ENCODE measurements at places on chromosomes 2 and 18.

DNA sequence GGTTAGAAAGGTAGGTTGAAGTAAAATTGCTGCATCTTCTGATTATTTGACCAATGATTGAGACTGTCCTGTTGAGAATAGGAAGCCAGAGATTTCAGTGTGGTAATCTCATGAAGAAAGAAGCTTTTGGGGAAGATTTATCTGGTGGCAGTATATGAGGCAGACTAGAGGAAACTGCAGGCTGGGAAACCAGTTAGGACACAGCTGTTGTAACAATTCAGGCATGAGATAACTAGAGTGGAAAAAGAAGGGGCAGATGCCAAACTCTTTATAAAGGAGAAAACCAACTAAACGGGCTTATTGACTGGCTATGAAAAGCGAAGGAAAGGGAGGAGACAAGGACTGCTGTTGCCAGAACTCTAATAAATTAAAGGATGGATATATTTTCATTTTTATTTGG is 155.6 kb downstream of the TTC27 start:
- ATAC-seq, result no peak

- ATAC-seq, result no peak
Measured at GRCh38 chr2:121836611-121837010, 81.2 kb downstream of the TSN start.

DNA sequence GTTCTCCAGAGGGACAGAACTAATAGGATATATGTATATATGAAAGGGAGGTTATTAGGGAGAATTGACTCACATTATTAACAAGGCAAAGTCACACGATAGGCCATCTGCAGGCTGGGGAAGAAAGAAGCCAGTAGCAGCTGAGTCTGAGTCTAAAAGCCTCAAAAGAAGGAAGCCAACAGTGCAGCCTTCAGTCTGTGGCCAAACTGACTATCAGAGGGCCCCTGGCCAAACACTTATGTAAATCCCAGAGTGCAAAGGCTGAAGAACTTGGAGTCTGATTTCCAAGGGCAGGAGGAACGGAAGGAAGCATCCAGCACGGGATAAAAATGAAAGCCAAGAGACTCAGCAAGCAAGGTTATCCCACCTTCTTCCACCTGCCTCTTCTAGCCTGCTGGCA is 108.0 kb upstream of the LDLRAD4 start:
- no peak for ATAC-seq

DNA sequence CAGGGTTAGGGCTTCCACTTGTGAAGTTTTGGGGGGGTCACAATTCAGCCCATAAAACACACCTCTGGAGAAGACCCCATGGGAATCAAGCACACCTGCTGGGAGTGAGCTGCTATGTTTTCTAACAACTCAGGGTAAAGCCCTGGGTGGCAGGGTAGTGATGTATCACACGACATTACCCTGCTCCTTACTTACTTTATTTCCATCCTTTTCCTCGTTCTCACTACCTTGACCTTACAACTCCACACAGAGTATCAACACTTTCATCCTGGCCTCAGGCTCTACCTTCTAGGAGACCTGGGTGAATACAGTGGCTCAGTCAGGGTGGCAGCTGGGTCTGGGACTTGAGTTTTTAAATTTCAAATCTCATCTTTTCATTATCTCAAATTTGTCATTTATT is 290.3 kb downstream of the CYRIA start:
- no peak for ATAC-seq

DNA sequence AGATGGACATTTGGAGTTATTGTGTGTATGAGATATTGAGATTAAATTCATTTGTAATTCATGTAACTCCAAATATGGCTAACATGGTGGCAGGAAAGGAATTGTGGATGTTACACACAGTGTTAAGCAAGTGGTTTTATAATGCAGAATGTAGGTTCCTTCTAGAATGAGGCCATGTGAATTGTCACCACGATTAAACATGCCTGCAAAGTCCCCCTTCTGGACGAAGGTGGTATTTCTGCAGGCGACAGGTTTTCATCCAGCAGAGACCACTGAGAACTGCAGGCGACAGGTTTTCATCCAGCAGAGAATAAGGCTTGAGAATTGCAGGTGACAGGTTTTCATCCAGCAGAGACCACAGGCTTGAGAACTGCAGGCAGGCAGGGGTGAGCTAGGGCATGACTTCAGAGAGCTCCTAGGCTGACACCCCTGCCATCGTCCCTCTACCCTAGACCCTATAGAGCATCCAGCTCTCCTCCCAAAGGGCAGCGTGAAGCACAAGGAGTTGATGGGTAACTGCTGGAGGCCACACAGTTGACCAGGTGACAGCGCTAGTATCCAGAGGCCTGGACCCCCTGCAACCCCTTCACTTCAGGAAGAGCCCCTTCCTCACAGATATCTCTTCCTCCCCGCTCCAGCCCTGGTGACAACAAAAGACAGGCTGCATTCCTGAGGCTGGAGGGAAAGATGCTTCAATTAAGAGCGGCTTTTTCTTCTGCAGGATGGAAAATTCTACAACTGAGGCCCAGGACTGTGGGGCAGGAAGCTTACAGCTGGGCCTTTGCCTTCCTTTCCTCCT is 175.8 kb downstream of the LOXHD1 start:
- peak; percentile 41 for ATAC-seq

DNA sequence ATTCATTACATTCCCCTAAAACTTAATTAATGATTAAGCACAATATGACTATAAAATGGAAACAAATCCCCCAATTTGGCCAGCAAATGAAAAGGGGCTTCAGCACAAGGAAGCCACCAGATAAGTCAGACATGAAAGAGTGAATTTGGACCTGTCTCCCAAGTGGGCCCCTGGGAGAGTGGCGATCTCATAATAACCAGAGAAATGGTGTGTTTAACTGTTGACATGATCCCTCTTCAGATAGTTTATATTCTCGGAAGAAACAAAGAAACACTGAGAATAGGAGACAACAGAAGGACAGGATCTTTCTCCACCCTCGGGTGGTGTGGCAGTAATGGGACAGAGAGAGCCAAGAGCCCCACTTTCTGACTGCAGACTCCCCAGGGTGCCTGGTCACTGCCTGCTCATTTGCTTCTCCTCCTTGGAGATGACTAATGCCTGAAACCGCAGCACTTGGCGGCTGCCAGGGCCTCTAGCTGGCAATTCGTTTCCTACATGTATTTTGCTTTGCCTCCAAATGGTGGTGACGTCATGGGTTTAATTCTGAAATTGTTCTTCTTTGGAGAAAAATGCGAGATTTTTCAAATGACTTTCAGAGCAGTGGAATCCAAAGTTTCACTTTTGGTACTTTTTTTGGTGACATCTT is 46.4 kb upstream of the SPP2 start:
- no peak for ATAC-seq

DNA sequence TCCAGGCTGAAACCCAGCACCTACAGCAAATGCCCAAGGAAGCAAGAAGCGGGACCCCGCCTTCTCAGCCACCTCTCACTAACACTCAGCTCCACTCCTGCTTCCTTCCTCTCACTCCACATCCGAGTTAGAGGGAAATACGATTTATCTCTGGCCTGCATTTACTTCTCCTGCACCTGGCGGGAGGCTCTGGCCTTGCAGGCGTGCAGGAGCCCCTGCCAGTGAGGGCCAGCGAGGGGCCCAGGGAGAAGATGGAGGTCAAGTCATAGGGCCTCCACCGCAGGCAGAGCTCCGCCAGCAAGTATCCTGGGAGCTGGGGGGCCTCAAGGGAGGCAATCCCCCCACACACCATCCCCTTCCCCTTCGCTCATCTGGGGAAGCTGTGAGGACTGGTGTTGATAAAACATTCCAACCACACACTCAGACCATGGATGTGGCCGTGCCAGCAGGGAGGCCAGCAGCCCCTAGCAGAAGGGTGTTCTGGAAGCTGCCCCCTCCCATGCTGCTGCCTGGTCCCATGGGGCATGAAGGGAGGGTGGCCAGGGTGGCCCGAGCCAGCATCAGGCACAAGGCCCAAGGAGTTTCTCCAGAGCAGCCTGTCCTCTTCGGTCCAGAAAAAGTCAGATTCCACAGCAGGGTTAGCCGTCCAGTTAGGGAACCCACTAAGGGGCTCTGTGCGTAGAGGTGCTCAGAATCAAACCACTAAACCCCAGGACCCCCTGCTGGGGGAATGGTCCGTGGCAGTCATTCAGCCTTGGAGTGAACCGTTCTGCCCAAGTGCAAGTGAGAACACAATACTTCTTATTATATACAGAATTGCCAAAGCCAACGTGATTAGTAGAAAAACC is 91.2 kb downstream of the HDAC4 start:
- no peak for ATAC-seq

DNA sequence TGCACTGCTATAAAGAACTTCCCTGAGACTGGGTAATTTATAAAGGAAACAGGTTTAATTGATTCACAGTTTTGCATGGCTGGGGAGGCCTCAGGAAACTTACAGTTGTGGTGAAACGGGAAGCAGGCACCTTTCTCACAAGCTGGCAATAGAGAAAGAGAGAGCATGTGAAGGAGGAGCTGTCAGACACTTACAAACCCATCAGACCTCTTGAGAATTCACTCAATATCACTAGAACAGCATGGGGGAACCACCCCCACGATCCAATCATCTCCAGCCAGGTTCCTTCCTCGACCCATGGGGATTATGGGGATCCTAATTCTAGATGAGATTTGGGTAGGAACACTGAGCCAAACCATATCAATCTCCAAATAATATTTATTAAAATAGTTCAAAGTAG is 729.2 kb upstream of the DDX18 start:
- no peak for ATAC-seq

DNA sequence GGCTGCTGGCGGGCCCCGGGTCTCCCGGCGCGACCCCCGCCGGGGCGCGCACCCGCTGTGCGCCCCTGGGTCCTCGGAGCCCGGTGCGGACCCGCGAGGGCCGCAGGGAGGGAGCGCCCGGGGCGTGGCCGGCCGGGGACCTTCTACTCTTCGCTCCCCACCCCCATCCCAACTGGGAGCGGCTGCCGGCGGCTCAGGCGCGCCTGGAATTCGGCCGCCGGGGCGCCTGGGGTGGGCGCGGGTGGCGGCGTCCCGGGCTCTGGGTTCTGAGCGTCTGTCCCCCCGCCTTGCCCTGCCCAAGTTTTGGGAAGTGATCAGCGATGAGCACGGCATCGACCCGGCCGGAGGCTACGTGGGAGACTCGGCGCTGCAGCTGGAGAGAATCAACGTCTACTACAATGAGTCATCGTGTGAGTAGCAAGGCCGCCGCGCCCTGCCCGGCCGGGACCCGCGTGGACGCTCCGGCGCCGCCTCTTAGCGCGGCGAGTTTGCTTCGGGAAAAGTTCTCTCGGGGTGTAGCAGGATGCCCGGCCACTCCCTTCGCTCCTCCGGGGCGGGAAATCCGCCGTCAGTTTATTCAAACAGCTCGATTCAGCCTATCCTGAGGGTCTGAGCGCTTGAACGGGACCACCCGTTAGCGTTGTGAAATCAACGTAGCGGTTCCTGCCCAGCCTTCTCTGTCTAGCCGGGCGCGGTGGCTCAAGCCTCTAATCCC is 502 bp downstream of the TUBB6 start:
- peak; percentile 35 for ATAC-seq

- ATAC-seq, result no peak
Measured at GRCh38 chr2:190634381-190634780, 14.5 kb upstream of the NAB1 start.

DNA sequence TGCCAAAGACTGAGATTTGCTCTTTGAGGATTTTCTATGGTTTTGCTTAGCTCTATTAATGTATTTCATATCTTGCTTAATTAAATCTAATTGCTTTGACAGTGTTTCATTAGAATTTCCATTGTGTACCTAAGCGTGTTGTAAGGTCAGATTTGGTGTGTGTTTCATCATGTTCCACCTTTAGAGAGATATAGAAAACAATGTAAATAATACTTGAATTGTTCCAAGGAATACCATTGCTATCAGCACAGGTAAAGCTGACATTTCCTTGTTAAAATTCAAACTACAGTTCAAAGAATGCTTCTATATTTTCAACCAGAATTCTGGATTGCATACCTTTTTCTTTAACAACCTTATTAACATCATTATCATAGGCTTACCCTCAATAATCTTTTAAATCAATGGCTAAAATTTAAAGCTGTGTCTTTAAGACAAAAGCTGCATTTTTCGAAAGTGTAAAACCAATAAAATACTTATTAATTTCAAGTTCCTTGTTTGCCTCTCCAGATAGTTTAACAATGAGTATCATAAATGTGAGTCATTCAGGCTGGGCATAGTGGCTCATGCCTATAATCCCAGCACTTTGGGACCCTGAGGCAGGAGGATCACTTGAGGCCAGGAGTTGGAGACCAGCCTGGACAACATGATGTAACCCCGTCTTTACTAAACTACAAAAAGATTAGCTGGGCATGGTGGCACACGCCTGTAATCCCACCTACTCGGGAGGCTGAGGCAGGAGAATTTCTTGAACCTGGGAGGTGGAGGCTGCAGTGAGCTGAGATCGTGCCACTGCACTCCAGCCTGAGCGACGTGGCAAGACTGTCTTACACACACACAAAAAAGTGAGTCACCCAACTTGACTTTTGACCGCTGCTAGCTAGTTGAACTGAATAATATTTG is 188.0 kb upstream of the PKDCC start:
- ATAC-seq, result no peak

- ATAC-seq, result no peak
Measured at GRCh38 chr18:27839141-27839540, 337.8 kb downstream of the CDH2 start.

DNA sequence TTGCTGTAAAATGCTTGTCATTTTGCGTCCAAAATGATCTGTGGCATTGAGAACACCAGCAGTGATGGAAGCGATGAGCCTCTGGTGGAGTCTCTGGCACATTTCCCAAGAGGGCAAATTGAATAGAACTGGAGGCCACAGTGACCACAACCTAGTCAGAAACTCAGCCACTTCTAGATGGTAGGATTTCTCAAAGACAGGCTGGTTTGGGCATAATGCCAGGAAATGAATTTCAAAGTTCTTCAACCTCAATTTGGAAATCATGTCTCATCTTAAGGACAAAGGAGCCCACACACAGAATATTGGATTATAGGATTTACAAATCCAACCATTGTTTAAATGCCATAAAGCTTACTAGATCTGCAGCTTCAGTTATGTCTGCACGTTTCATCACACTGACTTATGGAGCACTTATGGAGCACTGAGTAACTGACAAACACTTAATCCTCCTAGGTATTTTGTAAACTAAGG is 132.1 kb downstream of the COL6A3 start:
- ATAC-seq, result no peak

- no peak for ATAC-seq
Measured at GRCh38 chr2:158184556-158185343, 83.1 kb downstream of the UPP2 start.

DNA sequence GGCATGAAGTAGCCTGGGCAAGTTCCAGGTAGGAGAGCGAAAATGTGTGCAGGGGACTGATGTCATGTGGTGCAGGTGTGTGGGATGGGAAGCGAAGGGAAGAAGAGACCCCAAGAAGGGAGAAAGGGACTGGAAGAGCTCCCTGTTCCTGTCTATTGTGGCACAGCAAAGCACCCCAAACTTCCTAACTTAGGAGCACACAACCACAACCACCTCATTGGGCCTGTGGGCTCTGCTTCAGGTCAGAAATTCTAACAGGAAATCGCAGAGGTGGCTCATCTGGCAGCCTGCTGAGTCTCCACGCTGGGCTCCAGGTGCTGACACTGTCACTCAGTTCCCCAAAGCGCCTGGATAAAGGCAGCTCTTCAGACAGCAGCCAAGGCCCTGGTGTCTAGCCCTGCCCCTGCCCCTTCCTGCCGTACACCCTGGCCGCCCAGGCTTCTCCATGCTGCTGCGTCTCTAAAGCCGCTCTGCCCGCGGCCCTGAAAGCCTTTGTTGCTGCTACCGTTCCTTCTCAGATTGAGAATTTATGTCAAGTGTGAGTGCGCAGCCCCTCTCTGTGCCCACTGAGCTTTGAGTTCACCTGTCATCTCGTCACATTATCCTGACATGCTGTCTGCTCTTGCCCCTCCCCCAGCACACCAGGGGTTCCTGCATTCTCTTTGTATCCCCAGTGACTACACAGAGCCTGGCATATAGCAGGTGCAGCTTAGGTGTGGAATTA is 140.2 kb upstream of the BCL2L11 start:
- no peak for ATAC-seq

- no peak for ATAC-seq
Measured at GRCh38 chr2:54787270-54787669, 63.8 kb downstream of the EML6 start.

Data from activated CD4-positive, CD25-positive, alpha-beta regulatory T cell treated with anti-CD3 and anti-CD28 coated beads, Interleukin-2, amount 50 U/mL, for 24 hours (primary cell).